ENCODE measurements at places on chromosomes 4 and X.

DNA sequence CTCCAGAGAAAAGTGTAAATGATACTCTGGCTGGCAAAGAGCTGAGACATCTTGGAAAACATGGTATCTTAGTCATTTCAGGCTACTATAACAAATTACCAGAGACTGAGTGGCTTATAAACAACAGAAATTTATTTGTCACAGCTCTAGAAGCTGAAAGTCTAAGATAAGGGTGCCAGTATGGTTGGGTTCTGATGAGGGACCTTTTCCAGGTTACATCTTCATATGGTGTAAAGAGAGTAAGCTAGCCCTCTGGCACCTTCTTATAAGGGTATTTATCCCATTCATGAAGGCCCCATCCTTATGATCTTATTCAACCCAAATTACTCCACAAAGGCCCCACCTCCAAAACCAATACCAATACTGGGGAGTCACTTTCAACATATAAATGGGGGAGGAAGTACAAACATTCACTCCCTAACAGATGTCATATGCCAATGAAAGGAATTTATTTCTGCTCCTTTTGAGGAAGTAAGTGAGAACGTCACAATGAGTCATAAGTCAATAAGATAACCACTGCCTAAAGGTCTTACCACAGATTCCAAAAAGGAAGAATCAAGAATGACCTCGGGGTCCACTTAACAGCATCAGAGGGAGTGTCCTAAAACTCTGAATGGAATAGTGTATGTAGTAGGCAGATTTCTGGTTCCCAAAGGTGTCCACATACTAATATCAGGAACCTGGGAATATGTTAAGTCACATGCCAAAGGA is 246.6 kb downstream of the OPHN1 start:
- no peak for DNase-seq

DNA sequence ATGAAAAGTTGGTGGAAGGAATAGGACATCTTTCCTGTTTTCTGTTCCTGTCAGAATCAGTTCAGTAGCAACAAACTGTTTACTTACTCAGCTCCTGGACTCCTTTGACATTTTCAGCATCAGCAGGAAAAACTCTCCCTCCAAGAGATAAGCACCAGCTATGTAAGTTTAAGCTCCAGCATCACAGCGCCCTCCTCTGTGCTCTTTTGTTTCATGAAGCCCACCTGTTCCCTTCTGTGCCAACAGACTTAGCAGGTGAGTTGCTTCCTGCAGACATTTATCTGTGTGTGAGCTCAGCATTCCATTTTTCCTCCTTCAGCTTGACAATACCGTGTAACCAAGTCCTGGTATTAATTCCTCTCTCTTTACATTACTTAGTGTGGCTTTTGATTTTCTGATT is 644.1 kb upstream of the AGA start:
- no peak for DNase-seq

DNA sequence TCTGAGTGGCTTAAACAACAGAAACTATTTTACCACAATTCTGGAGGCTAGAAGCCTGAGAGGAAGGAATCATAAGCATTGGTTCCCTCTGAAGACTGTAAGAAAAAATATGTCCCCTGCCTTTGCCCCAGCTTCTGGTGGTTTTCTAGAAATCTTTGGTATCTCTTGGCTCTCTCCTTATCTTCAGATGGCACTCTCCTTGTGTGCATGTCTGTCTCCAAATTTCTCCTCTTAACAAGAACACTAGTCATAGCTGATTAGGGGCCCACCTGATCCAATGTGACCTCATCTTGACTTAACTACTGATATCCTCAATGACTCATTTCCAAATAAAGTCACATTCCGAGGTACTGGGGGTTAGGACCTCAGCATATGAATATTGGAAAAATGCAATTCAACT is 635.0 kb upstream of the NR3C2 start:
- DNase-seq, result no peak

- DNase-seq, result no peak
These were observed 84.3 kb upstream of the PLAC1 start for GRCh38 chrX:134742573-134742972.

- DNase-seq, result no peak
These were observed 303.1 kb downstream of the ARHGAP24 start for GRCh38 chr4:85777908-85778631.

DNA sequence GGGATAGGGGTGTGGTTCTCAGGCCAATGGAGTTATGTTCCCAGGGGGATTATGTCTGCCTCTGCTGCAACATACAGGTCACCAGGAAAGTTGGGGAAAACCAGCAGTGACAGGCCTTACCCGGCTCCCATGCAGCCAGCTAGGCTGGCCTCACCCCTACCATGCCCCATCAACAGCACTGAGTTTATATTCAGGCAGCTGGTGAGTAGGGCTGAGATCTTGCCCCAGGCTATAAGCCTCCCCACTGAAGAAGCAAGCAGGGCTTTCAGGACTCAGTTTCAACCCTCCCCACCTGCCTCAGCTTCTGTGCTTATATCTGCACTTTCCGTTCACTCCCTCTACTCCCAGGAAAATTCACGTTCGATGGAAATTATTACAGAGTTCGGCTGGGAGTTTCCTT is 122.4 kb upstream of the PGRMC2 start:
- DNase-seq, result no peak

DNA sequence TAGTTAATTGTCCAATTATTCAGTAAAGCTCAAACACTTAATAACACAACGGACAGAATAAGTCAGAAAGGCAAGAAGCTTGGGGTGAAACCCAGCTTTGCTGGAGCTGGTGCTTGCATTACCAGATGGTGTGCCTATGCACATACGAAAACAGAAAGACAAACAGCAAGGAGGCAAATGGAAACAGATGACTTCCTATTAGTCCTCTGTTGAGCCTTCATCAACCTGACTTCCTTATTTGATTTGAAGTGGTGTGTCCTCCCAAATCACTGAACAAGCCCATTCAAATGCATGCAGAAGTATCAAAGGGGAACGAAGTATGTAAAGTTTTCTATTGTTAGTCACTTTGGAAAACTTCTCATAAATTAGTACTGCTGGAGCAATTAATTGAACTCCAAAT is 166.2 kb downstream of the ATP10D start:
- DNase-seq, result no peak

DNA sequence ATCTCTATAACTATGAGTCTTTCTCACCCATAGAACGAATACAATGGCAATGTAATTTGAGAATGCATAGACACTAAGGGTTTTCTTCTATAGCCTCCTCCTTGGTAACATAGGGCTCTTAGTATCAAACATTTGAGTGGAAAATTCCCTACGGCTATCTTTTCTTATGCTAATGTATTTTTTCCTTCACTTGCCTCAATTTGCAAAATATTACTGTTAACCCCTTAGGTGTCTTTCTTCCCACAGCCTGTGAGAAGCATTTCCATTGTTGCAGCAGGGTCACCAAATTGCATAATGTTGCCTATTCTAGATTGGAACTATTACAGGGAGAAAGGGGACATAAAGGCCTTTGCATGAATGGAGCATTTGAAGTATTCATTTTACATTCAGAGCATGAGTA is 140.5 kb upstream of the RAPGEF2 start:
- no peak for DNase-seq

- DNase-seq, result no peak
These were observed 528 bp upstream of the SNCA start for GRCh38 chr4:89837385-89837992.

DNA sequence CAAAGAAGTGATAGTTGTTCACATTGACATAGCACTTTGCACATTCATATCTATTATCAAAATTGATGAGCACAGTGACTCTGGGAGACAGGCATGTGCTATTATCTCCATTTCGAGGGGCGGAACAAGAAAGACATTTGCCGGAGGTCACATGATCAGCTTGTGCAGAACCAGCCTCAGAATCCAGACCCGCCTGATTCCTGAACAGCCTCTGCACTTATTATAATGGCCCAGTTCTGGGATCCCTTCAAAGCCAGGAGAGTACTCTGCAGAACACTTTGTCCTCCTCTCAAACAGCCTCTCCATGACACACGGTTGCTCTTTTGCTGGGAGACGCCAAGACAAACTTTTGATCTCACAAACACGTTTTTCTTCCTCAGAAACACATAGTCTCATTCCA is 48.4 kb downstream of the RWDD4 start:
- DNase-seq, result no peak

- no peak for DNase-seq
These were observed 312.7 kb upstream of the GATB start for GRCh38 chr4:152073351-152074087.

DNA sequence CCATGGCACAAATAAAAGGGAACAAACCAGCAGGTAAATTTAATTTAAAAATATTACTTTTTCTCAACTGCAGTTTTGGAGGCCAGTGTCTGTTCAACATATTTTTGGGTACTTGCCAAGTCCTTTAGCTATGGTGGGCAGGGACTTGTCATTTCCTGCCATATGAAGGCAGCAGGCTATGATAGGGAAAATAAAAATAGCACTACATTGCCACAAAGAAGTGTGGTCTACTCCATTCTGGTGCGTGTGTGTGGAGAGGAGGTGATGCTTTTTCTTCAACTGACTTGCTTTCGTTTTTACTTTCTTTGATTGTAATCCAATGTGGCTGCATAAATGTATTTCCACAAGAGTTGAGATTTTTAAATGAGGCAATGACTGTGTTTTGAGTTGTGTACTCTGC is 17.2 kb downstream of the GPR174 start:
- no peak for DNase-seq

DNA sequence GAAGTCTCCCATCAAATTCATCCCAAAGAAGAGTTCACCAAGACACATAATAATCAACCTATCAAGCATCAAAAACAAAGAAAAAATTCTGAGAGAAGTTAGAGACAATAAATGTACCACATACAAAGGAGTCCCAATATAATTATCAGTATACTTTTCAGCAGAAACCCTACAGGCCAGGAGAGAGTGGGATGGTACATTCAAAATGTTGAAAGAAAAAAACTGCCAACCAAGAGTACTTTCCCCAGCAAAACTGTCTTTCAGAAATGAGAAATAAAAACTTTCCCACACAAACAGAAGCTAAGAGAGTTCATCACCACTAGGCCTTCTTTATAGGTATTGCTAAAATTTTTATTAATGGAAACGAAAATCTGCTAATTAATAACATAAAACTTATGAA is 164.4 kb upstream of the LNX1 start:
- DNase-seq, result no peak

Measured in esophagus squamous epithelium (tissue), 5 donors.